Stimulated activated CD4-positive, alpha-beta T cell treated with anti-CD3 and anti-CD28 coated beads, Interleukin-1b, Interleukin-23, amount 100 ng/mL, for 48 hours (primary cell): ENCODE measurements at places on chromosomes 6 and 20.
A peak's percentile ranks its signal among the peaks of the same experiment; 100 is the strongest.

DNA sequence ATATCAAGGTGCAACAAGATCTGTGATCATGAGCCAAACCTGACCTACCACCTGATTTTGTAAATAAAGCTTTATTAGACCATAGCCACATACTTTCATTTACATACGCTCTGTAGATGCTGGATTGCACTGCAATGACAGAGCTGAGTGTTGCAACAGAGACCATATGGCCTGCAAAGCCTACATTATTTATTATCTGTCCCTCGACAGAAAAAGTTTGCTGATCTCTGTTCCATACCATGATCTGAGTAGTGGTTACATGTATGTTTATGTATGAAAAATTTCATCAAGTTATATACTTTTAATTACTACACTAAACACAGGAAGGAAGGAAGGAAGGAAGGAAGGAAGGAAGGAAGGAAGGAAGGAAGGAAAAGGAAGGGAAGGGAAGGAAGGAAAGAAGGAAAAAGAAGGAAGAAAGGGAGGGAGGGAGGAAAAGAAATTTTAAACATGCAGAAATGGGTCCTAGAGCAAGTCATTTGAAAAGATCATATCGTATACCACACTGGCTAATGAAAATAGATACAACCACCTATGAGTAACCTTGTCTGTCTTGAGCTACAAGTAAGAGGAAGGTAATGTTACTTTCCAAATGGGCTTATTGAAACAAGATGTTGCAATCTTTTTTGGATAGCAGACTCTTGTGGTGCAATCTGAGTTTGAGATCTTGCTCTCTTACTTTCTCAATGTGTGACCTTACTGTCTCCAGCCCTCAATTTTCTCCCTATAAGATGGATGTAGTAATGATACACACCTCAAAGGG lies 441.0 kb downstream of the KIF16B start:
- DNase-seq, result no peak

- no peak for DNase-seq
Measured at GRCh38 chr20:37781626-37782025, 87.8 kb downstream of the CTNNBL1 start.

GRCh38 chr6:154169193-154169847 lies 130.3 kb downstream of the OPRM1 start:
- DNase-seq, result peak; percentile 44

GRCh38 chr6:160733050-160733646 lies 31.1 kb downstream of the PLG start:
- DNase-seq, result peak; percentile 15

DNA sequence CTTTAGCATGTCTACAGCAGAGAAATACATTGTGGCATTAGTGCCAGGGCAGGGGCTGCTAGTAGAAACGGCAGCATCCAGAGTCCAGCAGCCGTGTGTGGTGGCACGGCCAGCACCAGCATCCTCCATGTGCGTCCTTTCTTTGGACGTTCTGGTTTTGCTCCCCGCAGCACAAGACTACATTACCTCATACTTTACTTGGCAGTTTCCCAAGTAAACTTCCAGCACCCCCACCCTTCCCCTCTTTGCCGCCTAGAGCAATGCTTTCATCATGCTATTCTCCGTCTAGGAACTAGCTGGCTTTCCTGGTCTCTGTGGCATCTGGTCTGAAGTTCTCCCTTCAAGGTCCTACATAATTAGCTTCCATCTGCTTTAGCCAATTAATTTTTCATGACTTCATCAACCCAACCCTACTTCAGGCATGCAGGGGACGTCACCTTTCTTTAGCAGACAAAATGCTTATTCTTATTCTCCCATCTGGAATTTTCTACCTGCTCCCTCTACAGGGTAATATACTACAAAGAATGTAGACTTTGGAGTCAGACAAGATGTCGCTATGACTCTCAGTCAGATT lies 67.6 kb downstream of the BLOC1S5 start:
- DNase-seq, result no peak

DNA sequence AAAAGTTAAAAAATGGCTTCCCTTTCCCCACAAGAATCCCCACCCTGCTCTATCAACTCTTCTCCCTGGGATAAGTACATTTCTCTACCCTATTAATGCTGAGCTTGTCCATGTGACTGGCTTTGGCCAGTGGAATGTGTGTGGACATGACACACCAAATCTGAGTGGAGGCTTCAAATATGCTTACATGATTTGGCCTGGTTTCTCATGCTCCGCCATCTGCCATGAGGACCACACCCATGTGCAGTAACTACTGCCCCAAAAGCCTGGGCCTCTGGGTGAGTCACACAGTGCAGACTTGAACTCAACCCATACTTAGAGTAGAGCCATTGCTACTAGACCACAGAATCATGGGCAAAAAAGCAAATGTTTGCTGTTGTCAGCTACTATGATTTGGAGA lies 65.4 kb downstream of the PRND start:
- no peak for DNase-seq

DNA sequence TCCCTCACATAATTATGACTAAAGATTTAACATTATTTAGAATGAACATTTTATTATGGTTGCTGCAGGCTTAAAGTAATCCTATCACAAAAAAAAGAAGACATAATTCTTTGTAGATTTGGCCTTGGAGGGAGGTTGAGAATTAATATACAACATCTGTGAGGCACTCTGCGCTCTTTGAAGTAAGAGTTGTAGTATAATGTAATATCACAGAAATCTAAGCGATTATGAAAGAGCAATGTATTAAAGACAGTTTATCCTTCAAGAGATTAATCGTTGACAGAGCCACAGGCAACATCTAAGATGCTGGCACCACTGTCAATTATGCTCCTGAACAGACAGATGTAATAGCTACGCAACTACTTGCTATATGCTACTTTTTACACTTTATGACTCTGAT lies 946.8 kb downstream of the GRIK2 start:
- no peak for DNase-seq
